ENCODE measurements at places on chromosomes 16 and 17. TPM values are rescaled to one million over a fixed set of nuclear protein-coding genes. Genes with fewer than 3 reads are reported as not detected.

Gene ARL4D
- total RNA-seq: 39.5 TPM

GRCh38 chr16:56532714-56533113 is 12.9 kb upstream of the BBS2 start:
- no peak for DNase-seq

DNA sequence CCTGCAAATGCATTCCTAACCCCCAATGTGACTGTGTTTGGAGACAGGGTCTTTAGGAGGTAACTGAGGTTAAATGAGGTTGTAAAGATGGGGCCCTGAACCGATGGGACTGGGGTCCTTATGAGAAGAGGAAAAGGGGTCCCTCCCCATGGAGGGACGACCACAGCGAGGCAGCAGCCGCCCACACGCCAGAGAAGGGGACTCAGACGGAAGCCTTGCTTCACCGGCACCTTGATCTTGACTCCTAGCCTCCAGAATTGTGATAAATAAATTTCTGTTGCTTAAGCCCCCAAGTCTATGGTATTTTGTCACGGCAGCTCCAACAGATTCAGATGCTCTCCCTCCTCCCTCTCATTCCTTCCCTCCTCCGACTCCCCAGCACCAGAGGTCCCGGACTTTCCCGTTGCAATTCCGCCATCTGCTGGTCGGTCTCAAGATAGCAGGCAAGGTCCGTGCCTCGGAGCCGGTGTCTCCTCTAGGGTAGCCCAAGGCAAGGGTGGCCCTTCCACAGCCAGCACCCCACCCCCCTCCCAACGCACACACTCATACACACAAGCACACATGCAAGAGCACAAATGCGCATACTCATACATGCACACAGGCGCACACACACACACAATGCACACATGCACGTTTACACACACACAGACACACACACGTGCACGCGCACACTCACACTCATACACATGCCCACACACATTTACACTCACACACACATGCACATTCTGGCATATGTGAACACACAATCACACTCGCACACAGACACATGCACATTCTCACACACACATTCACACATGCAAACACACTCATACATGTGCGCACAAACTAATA is 23.1 kb upstream of the C16orf78 start:
- peak; percentile 75 for DNase-seq

DNA sequence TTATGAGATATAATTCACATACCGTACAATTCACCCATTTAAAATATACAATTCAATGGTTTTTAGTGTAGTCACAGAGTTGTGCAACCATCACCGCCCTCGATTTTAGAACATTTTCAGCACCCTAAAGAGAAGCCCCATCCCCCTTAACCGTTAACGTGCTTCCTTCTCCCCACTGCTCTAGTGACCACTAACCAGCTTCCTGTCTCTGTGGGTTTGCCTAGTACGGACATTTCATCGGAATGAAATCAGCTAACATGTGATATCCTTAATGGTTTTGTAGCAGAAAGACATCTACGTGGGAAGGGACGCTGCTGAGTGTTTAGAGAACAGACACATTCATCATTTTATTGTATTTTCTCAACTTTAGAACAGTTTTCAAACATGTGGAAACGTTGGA is 80.8 kb upstream of the HSBP1 start:
- peak; percentile 7 for DNase-seq

DNA sequence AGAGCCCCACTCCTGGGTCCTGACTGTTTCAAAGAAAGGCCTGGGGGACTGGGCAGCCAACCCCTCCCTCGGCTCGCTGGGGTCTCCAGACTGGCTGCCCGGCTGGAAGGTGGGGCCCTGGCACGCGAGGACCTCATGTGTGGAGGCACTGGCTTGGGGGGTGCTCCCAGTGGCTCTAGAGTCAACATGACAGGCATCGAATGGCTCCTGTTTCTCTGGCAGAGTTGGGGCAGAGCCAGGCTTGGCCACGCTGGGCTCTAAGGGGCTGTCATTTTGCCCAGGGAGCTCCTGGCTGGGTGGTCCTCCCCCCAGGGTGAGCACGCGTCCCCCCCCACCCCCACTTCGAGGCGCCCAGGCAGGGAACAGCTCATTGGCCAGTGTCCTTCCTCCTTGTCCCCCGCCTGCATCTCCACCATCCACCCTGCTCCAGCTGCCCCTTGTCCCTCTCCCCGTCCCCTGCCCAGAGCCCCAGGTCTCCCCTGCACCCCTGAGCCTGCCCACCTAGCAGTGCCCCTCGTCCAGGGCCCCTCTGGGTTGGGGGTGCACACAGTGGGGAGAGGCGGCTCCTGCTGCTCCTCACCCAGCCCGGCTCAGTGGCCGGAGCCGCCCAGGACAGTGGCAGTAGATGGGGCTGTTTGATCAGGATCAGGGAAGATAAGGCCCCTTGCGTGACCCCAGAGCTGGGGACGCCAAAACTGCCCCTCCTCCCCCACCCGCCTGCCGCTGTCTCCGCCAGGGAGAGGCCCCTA is 2.7 kb downstream of the GCGR start:
- DNase-seq: no peak

GRCh38 chr17:71500761-71501555 is 619.9 kb upstream of the SOX9 start:
- no peak for DNase-seq

All from frontal cortex (tissue), 4 donors.